Stimulated activated CD8-positive, alpha-beta memory T cell treated with anti-CD3 and anti-CD28 coated beads, Interleukin-4, amount 100 ng/mL, for 1 hour (primary cell): ENCODE measurements at places on chromosomes 4 and X.

DNA sequence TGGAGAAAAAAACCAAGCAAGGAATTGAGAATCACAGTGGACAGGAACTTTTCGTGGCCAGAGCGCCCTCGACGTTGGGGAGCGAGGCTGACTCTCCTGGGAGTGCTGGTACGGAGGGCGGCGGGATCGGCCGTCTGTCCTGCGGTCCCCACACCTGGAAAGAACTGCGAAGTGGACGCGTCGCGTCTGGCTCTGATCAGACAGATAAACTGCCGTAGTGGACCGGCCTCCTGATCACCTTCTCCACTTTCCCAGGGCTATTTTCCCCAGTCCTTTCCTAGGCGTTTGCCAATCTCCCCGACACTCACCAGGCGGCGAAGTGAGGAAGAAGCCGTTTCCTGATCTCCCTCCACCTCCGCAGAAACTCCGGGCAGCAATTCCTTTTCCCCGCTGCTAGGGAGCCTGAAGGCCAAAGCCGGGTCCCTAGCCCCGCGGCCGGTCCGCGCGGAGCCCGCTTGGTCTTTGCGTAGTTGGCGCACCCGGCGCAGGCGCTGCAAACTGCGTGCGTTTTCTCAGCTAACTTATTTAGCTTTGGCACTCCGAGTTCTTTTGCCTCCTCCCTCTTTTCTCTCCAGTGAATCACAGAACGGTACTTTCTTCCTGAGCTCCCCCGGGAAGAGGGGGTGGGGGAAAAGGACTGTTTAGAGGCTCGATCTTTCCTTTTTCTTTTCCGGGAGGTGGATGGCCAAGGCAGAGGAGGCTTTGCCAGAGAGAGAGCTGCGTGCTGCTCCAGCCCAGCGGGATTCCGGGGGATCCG, at the start of gene ARSJ:
TSS of gene ARSJ (minus strand) at position 500 of the 757 bp plus-strand sequence. CDS start 813 bp downstream, outside the sequence.
- no peak for DNase-seq

- no peak for DNase-seq
These were observed 485.7 kb upstream of the HS3ST1 start for GRCh38 chr4:11914406-11914805.

- no peak for DNase-seq
These were observed 2.2 kb downstream of the GRIA2 start for GRCh38 chr4:157222771-157223160.

DNA sequence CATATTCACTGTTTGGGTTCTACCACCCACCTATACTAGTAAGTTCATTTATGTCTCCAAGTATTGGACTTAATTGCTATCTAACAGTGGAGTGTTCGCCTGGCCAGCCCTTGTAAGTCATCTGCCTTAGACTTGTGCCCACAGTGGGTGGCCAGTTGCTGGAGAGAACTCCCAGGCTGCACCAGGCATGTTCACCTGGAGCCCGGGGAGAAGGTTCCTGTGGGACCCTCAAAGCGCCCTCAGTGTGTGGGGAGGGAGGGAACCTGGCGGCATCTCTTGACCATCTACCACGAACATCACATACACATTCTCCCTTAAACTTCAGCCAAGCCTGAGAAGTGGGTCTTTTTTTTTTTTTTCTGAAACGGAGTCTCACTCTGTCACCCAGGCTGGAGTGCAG, 138.1 kb downstream of the CPZ start:
- DNase-seq = no peak

DNA sequence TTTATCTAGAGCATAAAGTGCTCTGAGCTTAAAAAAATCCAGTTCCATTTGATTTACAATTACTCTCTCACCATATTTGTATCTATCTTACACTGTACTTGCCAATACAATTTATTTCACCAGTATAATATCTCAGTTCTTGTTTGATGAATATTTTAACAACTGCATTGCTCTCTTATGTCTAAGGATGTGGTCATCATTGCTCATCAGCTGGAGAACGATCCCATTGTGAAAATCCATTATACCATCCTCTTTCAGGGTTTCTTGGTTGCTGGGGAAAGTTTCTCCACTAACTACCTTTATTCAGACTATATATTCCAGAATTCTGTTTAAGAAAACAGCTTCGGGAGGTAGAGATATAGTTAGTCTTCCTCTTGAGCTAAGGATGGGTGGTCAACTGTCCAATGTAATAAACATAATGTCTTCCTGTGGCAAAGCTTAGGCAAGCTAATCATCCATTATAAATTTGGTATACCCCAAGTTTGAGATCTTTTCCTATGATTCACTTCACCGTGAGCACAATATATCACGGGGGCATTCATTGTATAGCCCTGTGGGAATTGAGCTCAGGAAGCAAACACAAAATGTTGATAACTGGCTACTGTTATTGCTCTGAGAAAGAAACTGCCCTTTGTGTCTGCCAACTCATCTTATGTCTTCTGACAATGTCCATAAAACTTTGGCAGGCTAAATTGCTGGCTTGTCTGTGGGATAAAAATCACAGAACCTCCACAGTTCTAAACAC, 2361.9 kb downstream of the ARAP2 start:
- no peak for DNase-seq

- no peak for DNase-seq
These were observed 74.0 kb upstream of the OGT start for GRCh38 chrX:71458866-71459265.

DNA sequence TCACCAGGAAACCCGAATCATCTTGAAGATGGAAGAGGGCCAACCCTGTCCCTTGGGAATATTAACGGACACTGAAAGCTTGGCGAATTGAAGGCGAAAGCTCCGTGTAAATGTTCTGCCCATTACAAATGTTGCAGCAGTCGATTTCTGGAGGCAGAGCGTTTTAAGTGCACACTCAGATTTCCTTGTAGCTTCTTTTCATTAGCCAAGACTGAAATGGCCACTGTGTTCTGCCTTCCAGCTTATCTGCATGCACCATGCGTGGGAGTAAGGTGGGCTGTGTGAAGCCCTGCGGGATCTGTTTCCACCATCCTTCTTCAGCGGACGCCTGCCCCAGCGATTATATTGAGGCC, 1.3 kb downstream of the SMIM20 start:
- no peak for DNase-seq

- DNase-seq = no peak
These were observed 3.9 kb upstream of the PDE6B start for GRCh38 chr4:621296-622070.

GRCh38 chr4:108649863-108650211, 562 bp upstream of the OSTC start:
- no peak for DNase-seq

DNA sequence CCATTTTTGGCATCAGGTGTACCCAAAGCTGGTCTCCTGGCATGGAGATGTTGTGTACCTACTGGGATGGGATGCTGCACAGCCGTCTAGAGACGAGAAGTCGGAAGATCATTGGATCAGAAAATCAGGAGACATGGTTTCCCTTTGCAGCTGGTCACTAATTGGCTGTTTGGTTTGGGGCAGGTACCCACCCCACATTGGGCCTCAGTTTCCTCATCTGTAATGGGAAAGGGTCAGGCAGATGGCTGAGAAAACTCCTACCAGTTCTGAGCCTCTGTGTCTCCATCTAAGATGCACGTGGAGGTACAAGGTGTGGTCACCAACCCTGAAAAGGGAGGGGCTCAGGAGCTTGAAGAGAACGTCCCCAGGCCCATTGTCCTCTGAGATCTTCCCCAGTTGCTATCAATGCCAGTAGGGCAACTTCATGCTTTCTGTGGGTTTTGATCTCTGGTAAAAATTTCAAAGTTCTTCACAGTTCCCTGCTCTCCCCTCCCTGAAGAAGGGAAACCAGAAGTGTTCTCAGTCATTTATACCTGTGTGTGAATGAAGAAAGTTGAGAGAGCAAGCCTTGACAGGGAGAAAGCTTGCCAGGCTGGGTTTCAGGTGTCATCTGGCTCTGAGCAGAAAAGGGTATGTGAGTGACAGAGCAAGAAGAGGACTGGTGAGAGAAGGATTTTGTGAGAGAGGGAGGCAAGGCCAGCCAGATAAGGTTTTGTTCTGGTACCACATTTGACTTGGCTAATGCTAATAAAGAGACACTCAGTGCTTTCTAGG, 15.1 kb downstream of the TSC22D3 start:
- no peak for DNase-seq

GRCh38 chrX:1400049-1400448, 8.1 kb upstream of the SLC25A6 start:
- DNase-seq = no peak

DNA sequence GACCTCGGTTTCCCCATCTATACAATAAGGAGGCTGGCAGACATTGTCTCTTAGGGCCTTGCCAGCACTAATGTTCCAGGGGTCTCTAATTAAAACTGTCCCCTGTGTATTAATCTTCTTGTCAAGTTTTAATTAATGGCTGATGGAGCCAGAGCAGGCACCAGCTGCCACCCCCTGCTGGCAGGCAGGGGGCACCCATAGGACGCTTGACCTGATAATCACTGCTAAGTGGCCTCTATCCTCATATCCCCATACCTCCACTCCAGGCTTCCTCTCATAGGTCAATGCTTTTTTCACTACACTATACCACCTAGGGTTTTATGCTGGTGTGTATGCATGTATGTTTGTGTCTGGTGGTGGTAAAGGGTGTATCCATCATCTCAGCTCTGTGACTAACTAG, 89.4 kb downstream of the EFNB1 start:
- no peak for DNase-seq
